ENCODE measurements at places on chromosomes 5 and 9.
A peak's percentile ranks its signal among the peaks of the same experiment; 100 is the strongest.

DNA sequence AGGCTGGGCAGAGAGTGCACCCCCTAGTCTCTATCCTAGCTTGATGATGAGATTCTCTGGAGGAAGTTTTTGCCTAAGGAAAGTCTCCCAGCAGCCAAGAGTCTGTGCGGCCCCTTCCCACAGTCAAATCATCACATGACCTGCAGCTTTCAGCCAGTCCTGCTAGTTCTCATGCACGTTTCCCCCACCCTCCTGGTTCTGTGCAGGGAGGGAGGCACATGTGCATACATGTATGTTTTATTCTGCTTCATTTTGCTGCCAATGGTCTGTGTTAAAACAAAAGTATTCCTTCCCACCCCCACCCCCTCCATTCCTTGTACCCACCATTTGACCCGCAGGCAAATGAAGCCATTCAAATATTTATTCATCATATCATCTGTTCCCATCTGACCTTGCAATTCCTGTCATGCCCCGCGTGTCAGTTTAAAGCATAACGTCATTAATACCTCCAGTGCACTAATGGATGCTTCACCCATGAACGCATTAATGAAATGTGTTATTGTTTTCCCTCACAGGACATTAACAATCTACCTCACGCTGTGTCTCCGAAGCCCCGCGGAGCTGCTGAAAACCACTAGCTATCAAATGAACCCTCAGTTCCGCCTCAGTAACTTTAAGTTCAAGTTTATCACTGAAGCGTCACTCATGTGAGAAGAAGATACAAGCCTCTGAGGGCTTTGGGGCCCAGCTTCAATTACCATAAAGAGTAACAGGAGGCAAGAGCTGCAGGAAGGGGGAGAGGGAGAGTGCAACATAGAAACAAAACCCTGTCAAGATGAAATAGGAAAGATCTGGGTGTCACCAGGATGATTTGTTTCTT is 139.6 kb downstream of the RASEF start:
- ATAC-seq: no peak

GRCh38 chr9:124835026-124835557 is 18.2 kb upstream of the WDR38 start:
- ATAC-seq: peak; percentile 58

DNA sequence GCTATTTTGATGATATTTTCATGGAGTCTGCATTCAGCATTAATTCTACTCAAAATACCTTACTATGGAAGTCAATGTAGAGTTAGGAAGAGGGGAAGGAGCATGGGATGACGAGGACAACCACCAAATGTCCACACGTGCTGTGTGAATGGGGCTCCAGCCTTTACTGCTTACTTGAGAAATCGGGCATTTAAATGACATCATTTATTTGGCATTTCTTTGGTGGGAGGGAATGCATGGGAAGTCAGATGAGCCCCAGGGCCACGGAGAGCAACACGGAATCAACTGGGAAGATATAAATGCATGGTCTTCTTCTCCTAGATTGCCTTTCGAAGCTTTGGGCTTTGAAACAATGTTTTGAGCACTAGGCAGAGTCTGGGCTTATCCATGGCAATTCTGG is 458.5 kb upstream of the KLF4 start:
- no peak for ATAC-seq

GRCh38 chr9:68601081-68601480 is 60.4 kb upstream of the TMEM252 start:
- ATAC-seq: no peak

- ATAC-seq: no peak
Observed at GRCh38 chr9:35976726-35977125, 18.8 kb upstream of the OR2S2 start.

- peak; percentile 98 for ATAC-seq
Observed at GRCh38 chr5:154850255-154851062, at the start of gene FAXDC2. TSS of gene FAXDC2 (minus strand) at chr5:154850603. CDS start at chr5:154838178, 12,425 bp downstream.

DNA sequence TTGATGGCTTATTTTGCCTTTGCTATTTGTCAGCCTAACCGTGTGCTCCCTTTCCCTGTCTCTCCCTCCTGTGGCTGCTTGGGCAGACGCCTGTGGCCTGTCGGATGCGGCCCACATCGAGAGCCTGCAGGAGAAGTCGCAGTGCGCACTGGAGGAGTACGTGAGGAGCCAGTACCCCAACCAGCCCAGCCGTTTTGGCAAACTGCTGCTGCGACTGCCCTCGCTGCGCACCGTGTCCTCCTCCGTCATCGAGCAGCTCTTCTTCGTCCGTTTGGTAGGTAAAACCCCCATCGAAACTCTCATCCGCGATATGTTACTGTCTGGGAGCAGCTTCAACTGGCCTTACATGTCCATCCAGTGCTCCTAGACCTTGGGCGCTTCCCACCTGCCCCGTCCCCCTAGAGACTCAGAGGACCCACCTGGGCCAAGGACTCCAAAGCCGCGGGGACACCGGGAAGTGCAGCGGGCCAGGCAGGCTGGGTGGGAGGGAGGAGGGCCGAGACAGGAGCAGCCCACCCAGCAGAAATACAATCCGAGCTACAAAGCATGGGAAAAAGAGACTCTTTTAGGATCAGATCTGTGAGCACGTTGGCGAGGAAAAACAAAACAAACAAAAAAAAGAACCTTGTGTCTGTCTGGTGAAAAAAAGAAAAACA is 10.6 kb downstream of the NR2F1 start:
- no peak for ATAC-seq

DNA sequence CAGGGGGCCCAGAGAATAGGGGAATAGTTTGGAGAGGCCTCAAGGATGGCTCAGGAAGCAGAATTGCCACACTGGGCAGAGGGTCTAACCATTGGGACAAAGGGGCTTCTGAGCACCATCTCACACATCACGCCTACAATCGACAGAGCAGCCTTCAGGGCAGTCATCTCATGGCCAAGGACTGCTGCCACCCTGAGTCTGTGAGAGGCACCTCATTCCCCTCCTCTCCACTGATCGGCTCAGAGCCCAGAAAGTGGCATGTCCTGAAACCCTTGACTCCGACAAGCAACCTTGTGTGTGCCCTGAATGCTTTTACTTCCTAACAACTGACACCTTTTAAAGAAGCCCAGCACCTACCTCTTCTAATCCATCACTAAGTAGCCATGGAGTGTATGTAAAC is 128.9 kb upstream of the PTPN3 start:
- no peak for ATAC-seq

DNA sequence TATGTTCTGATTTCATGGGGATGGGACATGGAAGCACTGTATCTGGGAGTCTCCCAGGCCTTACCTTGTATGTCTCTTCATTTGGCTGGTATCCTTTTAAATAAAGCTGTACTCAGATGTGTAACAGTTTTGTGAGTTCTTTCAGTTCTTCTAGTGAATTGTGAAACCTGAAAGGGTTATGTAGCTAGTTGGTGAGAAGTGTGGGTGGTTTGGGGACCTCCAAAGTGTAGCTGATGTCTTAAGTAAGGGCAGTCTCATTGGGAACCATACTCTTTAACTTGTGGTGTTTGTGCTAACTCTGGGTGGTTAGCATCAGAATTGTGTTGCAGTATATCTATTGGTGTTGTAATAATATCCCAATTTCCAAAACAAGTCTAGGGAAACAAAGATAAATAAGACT is 166.9 kb upstream of the CCNH start:
- no peak for ATAC-seq

GRCh38 chr9:113798062-113799030 is 77.8 kb upstream of the ZNF618 start:
- ATAC-seq: no peak

DNA sequence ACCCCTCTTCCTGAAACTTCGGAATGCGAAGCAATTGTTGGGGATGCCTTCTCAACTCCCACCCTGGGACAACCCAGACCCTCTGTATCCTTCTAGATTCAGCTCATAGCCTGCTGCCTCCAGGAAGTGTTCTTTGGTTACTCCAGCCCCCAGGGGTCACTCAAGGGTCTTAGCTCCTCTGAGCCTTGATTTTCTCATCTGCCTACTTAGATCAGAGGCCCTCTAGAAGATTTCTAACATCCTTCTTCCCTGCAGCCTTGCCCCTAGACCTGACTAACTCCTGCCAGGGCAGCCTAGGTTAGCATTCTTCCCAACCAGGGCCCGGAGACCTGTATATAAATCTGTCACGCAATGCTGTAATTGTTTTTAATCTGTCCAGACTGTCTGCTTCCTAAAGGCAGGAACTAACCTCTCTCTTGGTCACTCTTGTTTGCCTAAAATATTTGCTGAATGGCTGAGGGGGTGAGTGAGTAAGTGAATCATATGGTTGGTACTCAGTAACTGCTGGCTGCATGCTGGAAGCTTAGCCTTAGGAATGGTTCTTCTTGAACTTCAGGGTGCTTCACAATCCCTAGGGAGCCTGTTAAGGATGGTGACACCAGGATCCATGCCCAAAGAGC is 8.2 kb downstream of the GALNT10 start:
- ATAC-seq: no peak

DNA sequence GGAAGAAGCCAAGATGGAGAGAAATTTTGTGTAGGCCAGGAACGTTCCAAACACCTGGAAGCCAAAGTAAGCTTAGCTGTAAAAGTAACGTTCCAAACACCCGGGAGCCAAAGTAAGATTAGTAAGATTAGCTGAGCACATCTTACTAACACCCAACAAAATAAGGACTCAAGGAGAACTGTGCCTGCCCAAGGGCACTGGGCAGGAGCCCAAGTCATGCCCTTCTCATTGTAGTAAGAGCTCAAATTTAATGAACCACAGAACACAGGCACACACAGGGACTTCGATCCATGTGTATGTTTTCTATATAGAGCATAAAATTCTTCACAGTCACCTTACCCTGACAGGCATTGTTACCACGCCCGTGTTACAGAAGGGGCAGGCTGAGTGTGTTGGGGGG is 36.1 kb upstream of the NXNL2 start:
- ATAC-seq: no peak

GRCh38 chr5:15837551-15838289 is 337.7 kb downstream of the FBXL7 start:
- no peak for ATAC-seq

DNA sequence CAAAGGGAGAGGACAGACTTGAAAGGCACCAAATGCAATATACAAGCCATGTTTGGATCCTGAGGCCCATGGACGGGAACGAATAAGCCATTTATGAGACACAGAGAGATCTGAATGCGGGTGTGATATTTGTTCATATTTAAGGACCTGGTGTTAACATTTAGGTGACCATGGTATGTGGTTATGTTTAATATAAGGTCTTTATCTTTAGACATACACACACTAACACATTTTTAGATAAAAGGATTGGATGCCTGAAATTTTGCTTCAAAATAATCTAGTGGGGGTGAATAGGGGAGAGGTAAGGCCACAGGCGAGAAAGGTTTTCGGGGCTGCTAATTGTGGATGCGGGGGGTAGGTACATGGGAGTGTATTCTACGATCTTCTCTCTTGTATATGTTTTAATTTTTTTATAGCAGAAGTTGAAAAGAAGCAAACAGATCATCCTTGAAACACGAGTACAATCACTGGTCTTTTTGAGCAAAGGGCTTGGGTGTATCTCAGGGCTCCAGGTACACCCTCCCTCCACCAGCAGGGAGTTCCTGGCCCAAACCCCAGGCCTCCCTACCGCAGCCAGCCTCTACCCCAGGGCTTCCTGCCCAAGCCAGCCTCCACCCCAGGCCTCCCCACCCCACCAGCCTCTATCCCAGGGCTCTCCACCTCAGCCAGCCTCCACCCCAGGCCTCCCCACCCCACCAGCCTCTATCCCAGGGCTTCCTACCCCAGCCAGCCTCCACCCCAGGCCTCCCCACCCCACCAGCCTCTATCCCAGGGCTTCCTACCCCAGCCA is 12.2 kb downstream of the AKNA start:
- no peak for ATAC-seq

All from gastroesophageal sphincter (tissue), 4 donors.